ENCODE measurements at places on chromosomes 6 and 20.

GRCh38 chr6:11263291-11263775 lies 30.9 kb upstream of the NEDD9 start:
- DNase-seq: no peak

DNA sequence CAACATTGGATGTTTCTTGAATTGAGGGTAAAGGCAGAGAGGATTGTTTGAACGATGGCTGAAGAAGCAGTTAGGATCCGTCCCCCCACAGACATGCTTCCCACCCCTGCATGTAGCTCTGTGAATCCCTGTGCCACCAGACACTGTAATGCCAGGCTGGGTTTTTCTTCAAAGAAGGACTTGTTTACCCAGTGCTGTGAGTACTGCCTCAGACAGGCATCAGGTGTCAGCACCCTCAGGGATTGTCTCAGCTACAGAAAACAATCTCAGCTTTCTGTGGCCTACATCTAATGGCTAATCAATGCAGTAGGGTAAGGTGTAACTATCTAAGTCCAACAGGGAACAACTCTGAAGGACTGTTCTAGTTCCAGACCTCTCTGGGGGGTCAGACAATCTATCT lies 853.0 kb upstream of the EPHA7 start:
- no peak for DNase-seq

DNA sequence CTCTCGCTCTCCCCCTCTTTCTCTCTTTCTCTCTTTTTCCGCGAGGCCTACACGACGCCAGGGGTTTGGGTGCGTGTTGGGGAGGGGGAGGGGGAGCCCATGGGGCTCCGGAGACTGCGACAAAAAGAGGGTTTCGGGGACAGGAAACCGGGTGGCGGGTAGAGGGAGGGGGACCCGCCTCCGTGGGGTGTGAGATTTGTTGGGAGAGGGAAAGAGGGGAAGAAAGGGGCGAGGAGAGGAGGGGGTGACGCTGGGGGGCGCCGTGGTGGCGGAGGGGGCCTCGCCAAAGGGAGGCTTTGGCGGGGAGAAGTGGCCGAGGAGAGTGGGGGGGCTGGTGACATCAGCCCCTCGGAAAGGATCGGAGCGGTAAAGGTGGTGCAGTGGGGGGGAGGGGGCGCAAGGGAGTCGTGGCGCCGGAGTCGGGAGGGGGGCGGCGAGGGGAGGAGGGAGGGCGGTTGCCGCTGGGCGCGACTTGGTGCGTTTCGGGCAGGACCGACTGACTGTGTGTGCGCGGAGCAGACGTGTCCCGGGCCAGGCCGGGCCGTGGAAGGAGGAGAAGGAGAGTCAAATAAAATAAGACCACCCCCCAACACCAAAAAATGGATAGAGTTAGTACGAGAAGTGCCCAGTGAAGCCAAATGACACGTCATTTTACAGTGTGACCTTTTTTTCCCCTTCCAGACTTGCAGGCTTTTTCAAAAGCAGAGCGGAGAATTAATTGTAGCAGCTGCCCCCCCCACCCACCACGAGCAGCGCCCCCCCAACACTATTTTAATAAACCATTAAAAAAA lies 39.8 kb downstream of the GNAS start:
- peak; percentile 65 for DNase-seq

- no peak for DNase-seq
Observed at GRCh38 chr20:50138120-50138478, 15.4 kb downstream of the PEDS1 start.

GRCh38 chr6:157557559-157557958 lies 176.6 kb downstream of the ZDHHC14 start:
- no peak for DNase-seq

DNA sequence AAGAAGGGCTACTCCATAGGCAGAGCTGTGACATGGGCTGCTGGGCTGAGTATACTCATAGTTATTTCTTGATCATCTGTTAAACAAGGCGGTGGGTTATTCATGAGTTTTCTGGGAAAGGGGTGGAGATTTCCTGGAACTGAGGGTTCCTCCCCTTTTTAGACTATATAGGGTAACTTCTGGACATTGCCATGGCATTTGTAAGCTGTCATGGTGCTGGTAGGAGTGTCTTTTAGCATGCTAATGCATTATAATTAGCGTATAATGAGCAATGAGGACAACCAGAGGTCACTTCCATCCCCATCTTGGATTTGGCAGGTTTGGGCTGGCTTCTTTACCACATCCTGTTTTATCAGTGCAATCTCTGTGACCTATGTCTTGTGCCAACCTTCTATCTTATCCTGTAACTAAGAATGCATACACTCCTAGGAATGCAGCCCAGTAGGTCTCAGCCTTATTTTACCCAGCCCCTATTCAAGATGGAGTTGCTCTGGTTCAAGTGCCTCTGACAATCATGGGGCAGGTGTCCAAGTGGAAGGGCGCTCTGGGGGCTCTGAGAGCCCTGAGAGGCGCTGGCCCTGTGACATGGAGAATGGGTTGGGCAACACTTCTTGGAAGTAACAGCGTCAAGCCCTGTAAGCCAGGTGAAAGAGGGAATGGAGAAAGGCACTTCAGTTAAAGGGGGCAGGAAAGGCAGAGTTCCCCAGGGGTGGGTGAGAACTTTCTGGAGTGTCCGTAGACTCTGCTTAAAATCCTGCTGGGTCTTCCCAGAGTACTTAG lies 354.2 kb upstream of the SULF2 start:
- no peak for DNase-seq

GRCh38 chr6:90715093-90715655 lies 128.3 kb upstream of the MAP3K7 start:
- no peak for DNase-seq

GRCh38 chr6:51568771-51569170 lies 518.6 kb downstream of the PKHD1 start:
- no peak for DNase-seq

DNA sequence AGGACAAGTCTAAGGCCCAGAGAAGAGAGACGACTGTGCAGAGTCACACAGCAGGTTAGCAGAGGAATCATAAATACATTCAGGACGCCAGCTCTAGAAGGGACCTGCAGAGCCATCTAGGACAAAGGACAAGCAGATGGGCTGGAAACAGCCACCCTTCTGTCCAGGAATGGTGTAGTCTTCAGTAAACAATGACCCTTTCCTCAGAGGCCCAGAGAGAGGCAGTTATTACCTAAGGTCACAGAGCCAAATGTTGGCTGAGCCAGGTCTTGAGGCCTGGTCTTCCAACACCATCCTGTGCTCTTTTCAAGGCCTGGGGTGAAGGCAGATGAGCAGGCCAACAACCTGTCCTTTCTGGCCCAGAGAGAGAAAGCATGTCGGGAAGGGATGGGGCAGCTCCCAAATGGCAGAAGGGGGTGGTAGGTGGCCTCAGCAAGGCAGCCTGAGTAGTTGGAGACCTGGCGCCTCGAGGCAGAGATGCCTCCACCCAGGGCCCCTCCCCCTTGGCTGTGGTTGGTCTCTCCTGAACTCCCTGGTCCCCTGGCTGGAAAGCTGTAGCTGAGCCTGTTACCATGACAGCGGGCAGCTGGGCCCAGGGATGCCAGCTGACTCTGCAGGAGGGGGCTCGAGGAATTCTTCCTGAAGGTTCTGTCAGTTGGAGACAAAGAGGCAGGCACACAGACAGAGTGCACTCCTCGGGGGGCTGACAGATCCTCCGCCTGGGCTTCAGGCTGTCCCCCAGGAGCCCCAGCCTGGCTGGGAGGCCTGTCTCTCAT lies 24.8 kb downstream of the EPB41L1 start:
- DNase-seq: no peak

- DNase-seq: no peak
Observed at GRCh38 chr20:43776691-43777090, 49.9 kb upstream of the GTSF1L start.

DNA sequence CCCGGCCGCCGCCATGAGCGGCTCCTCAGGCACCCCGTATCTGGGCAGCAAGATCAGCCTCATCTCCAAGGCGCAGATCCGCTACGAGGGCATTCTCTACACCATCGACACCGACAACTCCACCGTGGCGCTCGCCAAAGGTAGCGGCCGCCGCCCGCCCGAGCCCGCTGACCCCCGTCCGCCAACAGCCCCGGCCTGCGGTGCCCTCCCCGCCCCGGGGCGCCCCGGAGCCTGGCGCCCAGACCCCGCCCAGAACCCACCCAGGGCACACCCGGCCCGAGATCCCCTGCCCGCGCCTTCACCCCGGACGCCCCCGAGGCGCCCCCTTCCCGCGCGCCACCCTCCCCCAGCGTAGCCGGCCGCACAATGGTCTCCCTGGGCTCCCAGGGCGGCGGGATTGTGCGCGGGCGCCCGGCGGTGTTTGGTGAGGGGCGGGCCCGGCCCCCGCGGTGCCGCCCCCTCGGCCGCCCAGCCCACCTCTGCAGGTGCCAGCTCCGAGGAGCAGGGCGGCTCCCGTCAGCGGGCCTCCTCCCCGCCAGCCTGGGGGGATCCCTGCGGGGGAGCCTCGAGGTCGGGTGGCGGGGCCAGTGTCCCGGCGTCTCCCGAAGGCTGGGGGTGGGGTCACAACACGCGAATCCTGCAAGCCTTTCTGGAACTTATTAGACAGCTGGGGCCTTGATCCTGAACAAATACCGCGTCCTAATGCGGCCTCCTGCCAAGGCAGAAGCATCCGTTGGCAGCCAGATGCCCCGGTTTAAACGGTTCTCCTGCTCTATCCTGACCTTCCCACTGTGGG lies 577 bp downstream of the LSM14B start:
- peak; percentile 61 for DNase-seq

GRCh38 chr20:51563486-51564332 lies 21.2 kb upstream of the NFATC2 start:
- DNase-seq: no peak
